Activated T-helper 1 cell treated with anti-CD3 and anti-CD28 coated beads, Interleukin-2, amount 50 U/mL, for 16 hours (primary cell): ENCODE measurements at places on chromosomes 12 and 14.

DNA sequence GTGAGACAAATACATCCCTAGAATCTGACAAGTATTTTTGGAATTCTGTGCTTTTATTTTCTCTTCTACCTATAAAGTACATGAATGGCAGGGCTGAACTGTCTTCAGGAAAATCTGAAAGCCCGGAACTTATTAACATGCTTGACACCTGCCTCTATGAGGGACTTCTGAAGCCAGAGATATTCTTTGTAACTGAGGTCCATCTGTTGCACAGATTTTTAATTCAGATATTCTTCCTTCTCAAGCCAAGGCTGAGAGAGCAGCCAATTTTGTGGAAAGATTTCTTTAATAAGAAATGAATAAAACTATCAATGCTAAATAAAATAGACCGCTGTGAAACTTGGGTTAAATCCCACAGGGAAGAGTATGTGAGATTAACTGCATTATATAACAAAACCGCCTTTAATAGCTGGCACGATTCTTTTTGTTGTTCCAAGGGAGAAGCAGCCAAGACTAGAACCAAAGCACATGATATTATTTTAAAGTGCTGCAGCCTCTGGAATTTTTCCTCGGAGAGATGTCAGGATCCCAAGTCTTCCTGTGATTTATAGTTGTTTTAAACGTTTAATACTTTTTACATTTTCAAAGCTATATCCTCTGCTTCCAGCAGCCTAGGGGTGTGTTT is 148.9 kb downstream of the CRADD start:
- DNase-seq = no peak

- DNase-seq = no peak
These were observed 113.7 kb downstream of the SLC25A47 start for GRCh38 chr14:100436745-100437406.

DNA sequence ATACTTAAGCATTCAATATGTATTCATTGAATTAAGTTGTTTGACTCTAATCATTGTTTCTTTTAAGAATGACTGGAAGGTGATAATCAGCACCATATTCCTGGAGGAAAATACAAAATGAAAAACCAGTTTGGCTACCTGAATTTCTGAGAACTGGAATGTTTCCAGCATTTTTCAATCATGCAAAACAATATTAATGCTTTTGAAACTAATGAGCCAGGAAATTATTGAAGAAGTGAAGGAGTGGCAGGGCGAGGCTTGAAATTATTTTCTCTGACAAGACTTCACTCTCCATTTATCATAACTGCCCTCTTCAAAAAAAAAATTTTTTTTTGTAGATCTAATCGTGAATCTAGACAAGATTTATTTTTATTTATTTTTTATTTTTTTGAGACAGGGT is 19.0 kb downstream of the TMEM19 start:
- no peak for DNase-seq

GRCh38 chr12:32695787-32696186 is 16.7 kb downstream of the DNM1L start:
- no peak for DNase-seq

- no peak for DNase-seq
These were observed 34.8 kb downstream of the HIGD1C start for GRCh38 chr12:50986966-50987737.

GRCh38 chr12:843609-844008 is 91.2 kb downstream of the WNK1 start:
- no peak for DNase-seq

DNA sequence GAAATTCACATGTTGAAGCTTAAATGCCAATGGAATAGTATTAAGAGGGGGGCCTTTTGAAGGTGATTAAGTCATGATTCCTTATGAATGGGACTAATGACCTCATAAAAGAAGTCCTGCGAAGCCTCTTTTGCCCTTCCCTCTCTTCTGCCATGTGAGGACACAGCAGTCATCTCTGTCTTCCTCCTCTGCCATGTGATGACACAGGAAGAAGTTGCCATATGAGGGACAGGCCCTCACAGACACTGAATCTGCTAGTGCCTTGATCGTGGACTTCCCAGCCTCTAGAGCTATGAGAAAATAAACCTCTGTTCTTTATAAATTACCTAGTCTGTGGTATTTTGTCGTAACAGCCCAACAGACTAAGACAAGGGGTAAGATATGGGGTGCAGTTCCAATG is 100.7 kb downstream of the VCPKMT start:
- no peak for DNase-seq

DNA sequence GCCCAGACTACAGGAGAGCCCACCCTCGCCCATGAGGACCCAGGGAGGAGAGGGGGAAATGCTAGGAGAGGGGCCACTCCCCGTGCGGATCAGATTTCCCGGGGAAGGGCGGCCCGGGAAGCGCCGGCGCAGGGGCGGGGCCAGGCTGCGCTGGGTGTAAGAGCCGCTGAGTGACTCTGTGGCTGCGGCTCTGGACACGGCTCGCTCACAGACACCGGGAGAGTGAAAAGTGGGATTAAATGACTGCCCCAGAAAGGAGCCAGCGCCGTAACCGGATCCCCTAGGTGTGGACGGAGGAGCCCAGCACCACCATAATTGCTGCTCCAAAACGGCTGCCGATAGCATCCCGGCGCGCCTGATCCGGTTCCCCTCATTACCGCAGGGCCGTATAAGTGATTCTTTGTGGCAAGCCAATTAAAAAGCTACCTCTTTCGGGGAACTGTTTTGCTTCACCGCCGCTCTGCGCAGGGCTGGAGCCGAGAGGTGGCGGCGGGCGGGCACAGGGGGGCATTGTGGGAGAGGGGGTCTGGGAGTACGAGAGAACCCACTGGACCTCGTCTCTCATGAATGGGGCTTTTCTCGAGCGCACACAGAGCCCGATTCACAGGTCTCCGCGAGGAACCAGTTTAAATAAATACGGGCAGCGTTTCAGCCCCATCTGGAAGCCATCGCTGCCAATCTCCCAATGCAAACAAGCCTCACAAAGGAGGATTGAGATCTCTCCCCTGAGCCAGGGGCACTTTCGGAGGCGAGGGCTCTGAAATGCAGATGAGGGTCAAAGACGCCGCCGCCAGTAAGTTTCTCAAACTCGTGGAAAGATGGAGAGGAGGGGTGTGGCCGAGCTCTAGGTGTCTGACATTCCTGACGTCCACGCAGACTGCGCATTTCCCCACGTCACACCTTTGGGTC is 2.5 kb downstream of the COL2A1 start:
- DNase-seq = no peak

DNA sequence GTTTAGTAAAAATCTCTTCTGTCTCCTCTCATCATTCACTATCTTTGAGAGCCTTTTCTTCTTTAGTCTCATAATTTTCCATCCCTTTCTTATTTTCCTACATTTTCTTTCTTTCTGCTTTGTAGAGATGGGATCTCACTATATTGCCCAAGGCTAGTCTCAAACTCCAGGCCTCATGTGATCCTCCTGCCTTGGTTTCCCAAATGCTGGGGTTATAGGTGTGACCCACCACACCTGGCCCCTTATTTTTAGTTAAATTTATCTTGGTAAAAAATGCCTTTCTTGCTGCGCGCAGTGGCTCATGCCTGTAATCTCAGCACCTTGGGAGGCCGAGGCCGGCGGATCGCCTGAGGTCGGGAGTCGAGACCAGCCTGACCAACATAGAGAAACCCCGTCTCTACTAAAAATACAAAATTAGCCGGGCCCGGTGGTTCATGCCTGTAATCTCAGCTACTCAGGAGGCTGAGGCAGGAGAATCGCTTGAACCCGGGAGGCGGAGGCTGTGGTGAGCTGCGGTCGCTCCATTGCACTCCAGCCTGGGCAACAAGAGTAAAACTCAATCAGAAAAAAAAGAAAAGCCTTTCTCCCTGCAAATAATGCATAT is 996 bp downstream of the SLC2A3 start:
- no peak for DNase-seq

GRCh38 chr12:77130193-77130592 is 64.8 kb upstream of the E2F7 start:
- no peak for DNase-seq

GRCh38 chr14:29716150-29716549 is 211.5 kb downstream of the PRKD1 start:
- no peak for DNase-seq

DNA sequence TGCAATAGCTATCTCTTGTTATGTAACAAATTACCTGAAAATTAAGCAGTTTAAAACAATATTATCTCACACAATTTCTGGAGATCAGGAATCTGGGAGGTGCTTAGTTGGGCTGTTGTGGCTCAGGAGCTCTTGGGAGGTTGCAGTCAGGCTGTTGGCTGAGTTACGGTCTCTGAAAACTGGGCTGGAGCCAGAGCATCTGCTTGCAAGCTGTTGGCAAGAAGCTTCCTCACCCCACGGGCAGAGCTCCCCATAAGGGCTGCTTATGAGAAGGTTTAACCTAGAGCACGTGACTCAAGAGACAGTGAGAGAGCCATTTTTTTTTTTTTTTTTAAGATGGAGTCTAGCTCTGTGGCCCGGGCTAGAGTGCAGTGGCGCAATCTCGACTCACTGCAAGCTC is 346.8 kb downstream of the ATP23 start:
- DNase-seq = no peak

GRCh38 chr12:112473056-112473455 is 54.3 kb downstream of the PTPN11 start:
- DNase-seq = no peak

- DNase-seq = no peak
These were observed 199.4 kb upstream of the FOXN3 start for GRCh38 chr14:89616425-89616824.

DNA sequence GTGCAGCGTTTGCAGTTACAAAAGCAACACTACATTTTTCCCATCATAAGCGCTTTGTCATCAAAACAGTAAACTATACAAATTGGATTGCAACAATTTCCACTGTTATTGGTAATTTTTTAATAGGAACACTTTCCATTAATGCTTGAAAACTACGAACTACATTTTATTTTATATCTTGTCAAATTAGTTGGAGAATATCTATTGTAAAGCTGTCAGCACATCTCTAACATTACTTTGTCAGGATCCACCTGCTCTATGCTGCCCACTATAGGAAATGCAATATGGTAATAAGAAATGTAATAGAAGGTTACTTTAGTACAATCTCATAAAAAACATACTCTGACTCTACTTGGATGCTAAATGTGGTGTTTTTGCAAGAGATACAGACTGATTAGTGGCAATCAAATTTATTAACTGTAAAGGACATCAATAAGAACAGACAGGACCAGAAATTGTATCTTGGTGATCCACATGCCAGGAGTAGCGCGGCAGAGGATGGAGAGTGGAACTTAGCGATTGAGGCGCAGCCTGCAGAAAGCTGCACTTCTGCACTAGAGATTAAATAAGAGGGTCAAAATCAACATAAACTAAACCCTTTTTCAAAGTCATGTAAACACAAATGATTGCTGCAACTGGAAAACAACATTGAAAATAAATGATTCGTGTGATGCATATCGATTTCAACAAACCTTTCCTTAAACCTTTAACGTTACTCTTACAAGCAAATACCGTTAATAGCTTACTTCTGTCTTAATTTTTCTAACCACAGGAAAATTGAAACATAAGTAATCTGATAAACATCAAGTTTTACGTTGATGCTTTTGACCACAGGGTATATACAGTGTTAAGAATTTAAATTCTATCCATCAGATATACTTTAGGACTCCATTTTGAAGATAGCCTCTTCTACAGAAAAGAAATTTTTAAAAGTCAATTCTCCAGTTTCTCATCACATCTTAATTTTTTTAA is 3.6 kb upstream of the ARID2 start:
- no peak for DNase-seq

DNA sequence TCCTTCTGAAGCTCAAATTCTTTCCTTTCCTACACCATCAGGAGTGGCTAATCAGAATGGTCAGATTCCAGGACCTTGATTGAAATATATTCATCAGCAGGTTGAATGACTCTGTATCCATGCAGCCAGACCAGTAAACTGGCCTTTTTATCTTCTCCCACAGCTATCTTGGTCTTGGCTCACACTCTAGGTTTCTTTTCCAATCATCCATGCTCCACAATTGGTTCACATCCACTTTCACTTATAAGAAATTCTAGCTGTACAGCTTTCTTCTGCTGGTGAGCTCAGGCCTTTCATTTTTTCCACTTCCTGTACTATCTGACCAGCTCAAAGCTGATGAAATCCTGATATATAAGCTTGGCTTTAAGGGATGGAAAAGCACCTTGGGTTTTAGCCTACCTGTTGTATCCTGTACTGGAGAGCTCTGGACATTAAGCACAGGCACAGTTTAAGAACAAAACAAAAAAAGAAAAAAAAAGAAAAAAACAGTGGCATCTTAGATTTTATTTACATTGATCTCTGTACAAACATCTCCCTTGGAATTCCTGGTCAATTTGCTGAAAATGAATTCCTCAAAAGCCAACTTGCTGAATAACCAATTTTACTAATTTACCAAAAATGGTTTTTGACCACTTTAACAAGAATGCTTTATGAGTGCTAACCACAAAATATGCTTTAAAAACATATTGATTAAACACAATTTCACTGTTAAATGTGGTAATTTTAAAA is 91.6 kb upstream of the PAWR start:
- no peak for DNase-seq

- DNase-seq = no peak
These were observed 449.6 kb downstream of the TMEM117 start for GRCh38 chr12:44285321-44285960.

DNA sequence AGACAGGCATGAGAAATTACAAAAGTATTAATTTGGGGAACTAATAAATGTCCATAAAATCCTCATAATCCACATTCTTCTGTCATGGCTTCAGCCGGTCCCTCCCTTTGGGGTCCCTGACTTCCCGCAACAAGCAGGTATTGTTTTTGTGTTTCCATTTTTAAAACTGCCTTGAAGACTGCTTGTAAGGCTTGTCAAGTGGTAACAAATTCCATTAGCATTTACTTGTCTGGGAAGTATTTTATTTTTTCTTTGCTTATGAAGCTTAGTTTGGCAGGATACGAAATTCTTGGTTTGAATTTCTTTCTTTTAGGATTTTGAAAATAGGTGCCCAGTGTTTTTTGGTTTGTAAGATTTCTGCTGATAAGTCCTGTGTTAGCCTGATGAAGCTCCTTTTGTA is 65.3 kb upstream of the LRFN5 start:
- DNase-seq = no peak

DNA sequence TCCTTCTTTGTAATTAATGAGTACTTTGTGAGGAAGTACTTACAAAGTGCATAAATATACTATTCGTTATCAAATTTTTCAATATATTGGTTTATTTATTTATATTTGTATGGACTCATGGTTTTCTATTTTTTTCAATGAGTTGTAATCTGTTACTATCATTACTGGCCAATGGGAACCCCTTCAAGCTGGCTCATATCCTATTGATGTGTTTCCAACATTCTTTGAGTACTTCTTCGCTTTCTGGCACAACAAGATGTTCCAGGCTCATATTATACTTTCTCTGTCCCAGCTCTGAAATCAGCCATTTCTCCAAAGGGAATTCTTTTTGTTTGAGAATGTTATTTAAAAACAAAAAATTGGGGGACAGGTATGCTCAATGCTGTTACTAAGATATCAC is 17.5 kb downstream of the YBX3 start:
- DNase-seq = no peak

GRCh38 chr12:108905725-108906124 is 25.8 kb downstream of the DAO start:
- DNase-seq = no peak

- DNase-seq = no peak
These were observed 91.9 kb downstream of the TMEM30B start for GRCh38 chr14:61188978-61189808.
